ENCODE measurements at places on chromosomes 3 and 15.

- no peak for DNase-seq
- peaks cover 4% of the 10 kb centered on the region for H3K36me3 ChIP-seq
- H3K27ac ChIP-seq, result no peak overlapping the region
These were observed 12.3 kb downstream of the RBP1 start for GRCh38 chr3:139527265-139527664.

DNA sequence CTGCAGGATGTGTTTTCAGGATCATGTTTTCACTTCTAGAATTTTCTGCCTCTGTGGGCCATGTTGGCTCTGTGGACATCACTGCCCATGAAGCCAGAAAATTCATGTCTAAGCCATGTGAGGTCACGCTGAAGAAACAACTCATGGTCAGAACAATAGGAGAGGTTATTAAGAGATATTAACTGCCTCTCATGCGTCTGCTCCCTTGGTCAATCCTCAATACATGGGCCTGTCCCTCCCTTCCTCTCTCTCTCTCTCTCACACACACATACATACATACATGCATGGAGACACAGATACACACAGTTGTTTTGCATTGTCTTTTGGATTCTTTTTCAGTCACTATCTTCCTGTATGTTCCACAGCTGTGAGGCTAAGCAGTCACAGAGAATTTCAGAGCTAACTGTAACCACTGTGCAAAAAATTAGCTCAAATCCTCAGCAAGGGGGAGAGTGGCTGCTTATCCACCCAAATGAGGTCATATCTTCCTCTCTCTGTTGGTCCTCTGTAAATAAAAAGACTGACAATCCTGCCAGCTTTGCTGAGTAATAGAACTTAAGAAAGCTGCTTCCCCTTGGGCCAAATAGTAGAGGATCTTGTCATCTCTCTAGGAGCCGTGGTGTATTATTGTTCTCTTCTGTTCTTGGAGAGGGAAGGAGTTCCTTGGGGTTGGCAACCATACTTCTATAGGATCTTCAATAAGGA lies 45.6 kb downstream of the LRTM1 start:
- peaks cover 57% of the 10 kb centered on the region for H3K4me1 ChIP-seq
- H3K4me3 ChIP-seq, result no peak overlapping the region
- DNase-seq, result no peak
- H3K27me3 ChIP-seq, result no peaks in the 10 kb centered on the region

- no peaks in the 10 kb centered on the region for H3K27me3 ChIP-seq
- no peak for DNase-seq
- no peak overlapping the region for H3K4me3 ChIP-seq
- no peak overlapping the region for H3K27ac ChIP-seq
- H3K36me3 ChIP-seq, result peaks cover 4% of the 10 kb centered on the region
These were observed 36.5 kb downstream of the ANAPC13 start for GRCh38 chr3:134449277-134449676.

DNA sequence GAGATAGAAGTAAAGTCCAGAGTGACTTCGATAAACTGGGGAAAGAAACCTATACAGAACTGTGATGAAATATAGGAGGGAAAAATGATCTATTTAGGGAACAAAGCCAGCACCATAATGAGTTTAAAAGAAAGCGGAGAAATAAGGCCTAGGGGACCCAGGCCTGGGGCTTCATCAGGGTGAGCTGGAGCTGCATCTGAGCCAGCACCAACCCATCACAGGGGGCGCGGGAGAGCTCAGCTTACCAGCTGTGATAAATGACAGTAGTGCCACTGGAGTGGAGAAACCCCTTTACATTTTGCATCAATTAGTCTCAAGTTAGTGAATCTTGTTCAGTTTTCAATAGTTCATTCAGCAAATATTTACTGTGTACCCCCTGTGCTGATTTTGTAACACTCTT lies 21.3 kb downstream of the PODXL2 start:
- H3K4me3 ChIP-seq, result no peak overlapping the region
- H3K36me3 ChIP-seq, result no peaks in the 10 kb centered on the region
- peaks cover 18% of the 10 kb centered on the region for H3K4me1 ChIP-seq
- no peak for DNase-seq
- H3K27me3 ChIP-seq, result no peaks in the 10 kb centered on the region

GRCh38 chr3:162487138-162487537 lies 990.5 kb downstream of the OTOL1 start:
- no peaks in the 10 kb centered on the region for H3K36me3 ChIP-seq
- H3K27ac ChIP-seq, result no peak overlapping the region
- H3K4me3 ChIP-seq, result no peak overlapping the region
- H3K4me1 ChIP-seq, result peaks cover 4% of the 10 kb centered on the region
- DNase-seq, result no peak

DNA sequence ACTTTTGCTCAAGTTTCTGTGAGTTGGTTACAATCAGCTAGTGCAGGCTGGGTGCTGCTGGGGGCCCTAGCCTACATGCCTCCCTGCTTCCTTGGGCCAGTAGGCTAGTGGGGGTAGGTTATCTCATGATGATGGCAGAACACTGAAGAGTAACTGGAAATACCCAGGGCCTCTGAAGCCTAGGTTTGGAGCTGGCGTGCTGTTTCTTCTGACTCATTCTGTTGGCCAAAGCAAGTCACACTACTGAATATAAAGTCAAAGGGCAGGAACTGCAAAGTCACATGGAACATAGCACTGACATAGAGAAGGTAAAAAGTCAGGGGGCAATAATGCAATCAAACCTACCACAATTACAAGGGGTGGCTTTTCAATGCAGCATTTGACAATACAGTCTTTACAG lies 34.5 kb downstream of the RASGRP1 start:
- H3K27me3 ChIP-seq, result peaks cover 1% of the 10 kb centered on the region
- no peak for DNase-seq
- peaks cover 1% of the 10 kb centered on the region for H3K36me3 ChIP-seq
- no peak overlapping the region for H3K4me3 ChIP-seq
- H3K27ac ChIP-seq, result no peak overlapping the region

GRCh38 chr3:45981346-45982074 lies 14.1 kb downstream of the FYCO1 start:
- peaks cover 28% of the 10 kb centered on the region for H3K4me1 ChIP-seq
- no peaks in the 10 kb centered on the region for H3K27me3 ChIP-seq
- no peak for DNase-seq

- peaks cover 10% of the 10 kb centered on the region for H3K4me1 ChIP-seq
- no peak for DNase-seq
- H3K27ac ChIP-seq, result no peak overlapping the region
- H3K27me3 ChIP-seq, result peaks cover 7% of the 10 kb centered on the region
These were observed 198.7 kb upstream of the LYSMD4 start for GRCh38 chr15:99931703-99932603.

- peak overlapping the region; percentile 88 for H3K4me3 ChIP-seq
- DNase-seq, result no peak
- peak overlapping the region; percentile 32 for H3K27ac ChIP-seq
These were observed 702 bp upstream of the DNAJC17 start for GRCh38 chr15:40807888-40808461.
